B cell (primary cell): ENCODE measurements at places on chromosomes 1 and 21.

GRCh38 chr1:103218821-103219220 lies 110.5 kb upstream of the COL11A1 start:
- DNase-seq, result no peak

DNA sequence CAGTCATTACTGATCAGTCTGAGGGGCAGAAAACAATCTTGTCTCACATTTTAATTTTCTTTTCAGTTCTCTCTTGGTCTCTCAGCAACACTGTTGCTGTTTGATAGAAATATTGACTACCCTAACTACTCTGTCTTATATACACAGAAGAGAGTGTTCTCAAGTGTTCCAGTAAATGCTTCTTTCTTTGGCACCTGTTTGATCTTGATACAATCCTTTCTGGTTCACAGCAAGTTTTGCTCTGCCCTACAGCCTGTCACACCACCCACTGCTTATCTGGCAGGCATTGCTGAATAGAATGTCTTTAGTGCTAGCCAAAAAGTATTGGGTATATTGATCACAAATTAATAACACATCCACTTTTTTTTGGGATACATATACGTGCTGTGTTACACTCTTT lies 75.7 kb upstream of the WLS start:
- no peak for DNase-seq

GRCh38 chr1:203726417-203726867 lies 38.5 kb upstream of the LAX1 start:
- no peak for DNase-seq

GRCh38 chr1:167249702-167250101 lies 29.0 kb downstream of the POU2F1 start:
- no peak for DNase-seq

DNA sequence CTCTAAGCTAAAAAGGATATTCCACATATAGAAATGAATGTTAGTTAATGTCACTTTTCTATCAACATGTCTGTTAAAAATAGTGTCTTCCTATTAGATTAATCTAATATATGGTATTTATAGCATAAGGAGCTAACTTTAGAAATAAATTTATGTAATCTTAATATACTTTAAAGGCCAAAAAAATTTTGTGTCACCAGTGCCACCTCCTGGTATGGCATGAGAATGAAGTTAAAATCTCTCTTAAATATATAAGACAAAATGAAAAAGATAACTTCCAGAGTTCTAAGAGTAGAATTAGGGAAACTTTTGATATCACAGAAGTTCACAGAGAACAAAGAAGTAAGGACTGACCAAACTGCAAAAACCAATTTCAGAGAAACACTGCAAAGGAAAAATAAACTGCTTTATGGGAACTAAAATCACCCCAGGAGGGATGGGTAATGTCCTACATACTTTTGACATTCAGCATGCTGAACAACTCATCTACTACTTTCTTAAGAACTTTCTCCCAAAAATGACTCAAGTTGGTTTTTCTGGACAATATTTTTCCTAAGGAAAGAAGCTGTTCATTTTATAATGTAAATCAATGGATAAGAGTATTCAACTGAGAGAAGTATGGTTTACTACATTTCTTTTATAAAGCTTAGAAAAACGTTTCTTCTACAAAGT lies 82.8 kb downstream of the TRIM33 start:
- DNase-seq, result peak; percentile 8

DNA sequence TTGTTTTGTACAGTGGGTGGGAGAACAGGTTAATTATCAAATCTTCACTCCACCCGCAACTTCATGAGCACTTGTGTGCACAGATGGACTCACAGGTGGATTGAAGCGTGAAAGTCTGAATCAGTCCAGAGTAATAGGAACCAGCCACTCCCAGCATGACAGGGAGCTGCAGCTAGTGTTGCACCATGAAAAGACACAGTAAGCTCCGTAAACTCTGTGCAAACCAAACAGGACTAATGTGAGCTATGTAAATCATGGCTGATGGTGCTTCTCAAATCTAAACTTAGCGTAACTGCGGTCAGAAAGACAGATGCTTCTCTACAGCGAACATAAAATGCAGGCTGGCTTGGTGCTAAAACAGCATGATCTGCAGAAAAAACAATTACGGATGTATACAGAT lies 114.4 kb downstream of the CENPF start:
- DNase-seq, result no peak

DNA sequence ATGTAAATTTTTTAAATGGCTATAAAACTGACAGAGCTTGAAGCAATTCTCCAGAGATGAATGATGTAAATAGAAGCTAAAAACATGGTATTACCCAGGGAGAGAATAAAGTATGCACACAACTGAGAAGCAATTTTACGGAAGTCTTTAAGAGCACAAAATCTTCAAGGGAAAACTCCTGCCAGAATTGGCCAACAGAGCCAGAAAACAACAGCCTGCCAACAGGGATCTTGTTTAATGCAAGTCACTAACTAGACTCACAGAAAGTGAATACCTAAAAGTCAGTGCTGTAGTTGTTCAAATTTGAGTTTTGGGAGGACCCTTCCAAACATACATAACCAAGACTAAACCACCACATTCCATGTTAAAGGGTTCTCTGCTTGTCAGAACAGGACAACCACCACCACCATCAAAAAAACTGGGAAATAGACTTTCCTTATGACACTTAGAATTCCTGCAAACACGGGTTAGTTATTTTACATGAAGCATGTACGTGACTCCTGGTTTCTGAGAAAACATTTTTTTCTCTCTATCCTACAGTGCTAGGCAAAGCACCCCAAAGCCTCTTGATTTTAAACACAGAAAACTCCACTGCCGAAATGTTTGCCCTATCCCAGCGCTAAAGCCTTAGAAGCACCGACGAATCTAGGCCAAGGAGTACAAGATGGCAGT lies 1.6 kb downstream of the EPS15 start:
- peak; percentile 33 for DNase-seq

GRCh38 chr1:7703321-7704213 lies 67.5 kb upstream of the VAMP3 start:
- DNase-seq, result peak; percentile 32

GRCh38 chr1:52281518-52281917 lies 84.5 kb downstream of the CC2D1B start:
- no peak for DNase-seq

DNA sequence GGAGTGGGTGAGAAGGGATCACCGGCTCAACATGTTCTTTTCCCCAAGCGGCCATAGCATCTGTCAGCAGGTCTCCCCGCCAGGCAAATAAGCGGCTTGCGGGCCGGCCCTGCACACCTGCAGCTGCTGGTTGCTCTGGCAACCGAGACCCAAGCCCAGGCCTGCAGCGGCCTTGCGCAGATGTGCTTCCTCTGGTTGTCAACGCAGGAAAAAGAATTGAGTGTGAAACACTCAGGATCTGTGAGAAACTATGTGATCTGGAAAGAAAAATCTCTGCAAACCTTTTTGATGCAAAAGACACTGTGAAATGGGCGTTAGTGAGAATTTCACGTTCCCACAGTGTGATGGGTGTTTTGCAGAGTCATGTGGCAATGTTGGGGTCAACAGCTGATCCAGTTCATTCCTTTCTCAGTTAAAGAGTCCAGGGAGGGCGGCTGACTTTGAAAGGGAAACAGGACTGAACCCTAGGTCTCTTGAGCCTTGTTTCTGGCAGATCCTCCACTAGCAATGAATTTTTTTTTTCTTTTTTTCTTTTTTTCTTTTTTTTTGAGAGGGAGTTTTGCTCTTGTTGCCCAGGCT lies 28.4 kb downstream of the TOMM20 start:
- DNase-seq, result peak; percentile 85
